Amygdala (tissue), 56 donors: ENCODE measurements at places on chromosomes 2 and 18.

GRCh38 chr18:22739061-22739642 lies 194.0 kb upstream of the RBBP8 start:
- no peak for DNase-seq

- no peak for DNase-seq
These were observed 212.9 kb downstream of the PTGR3 start for GRCh38 chr18:74996055-74996454.

- DNase-seq = no peak
These were observed 26.3 kb downstream of the PAX3 start for GRCh38 chr2:222272446-222273015.

DNA sequence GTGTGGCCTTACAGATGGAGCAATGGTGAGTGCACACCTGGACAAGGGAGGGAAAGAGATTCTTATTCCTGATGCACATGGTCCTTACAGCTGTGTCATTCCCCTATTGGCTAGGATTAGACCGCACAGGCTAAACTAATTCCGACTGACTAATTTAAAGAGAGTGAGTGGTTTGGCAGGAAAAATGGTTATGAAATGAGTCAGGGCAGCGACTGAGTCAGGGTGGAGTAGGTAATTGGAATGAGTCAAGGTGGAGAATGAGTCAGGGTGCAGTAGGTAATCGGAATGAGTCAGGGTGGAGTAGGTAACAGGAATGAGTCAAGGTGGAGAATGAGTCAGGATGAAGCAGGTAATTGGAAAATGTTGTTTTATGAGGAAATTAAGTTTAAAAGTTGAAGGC lies 1353.7 kb upstream of the LRRTM1 start:
- DNase-seq = no peak

GRCh38 chr2:118738524-118739308 lies 108.7 kb downstream of the EN1 start:
- DNase-seq = no peak

DNA sequence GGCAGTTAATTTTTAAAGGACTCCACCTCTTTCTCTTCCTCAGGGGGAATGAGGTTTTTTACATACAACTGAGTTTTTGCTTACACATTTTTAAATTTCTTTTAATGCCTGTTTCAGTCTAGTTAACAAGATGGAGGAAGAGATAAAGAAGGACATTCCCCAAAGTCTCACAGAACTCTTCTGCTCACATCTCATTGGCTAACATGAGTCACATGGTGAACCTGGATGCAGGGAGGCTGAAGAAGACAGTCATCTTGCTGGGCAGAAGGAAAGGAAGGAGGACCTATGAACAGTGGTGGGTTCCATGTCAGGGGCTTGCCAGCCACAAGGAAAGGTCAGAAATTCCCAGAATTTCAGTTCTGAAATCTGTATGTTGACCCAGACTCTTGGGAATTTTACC lies 10.4 kb upstream of the ST8SIA5 start:
- DNase-seq = no peak

DNA sequence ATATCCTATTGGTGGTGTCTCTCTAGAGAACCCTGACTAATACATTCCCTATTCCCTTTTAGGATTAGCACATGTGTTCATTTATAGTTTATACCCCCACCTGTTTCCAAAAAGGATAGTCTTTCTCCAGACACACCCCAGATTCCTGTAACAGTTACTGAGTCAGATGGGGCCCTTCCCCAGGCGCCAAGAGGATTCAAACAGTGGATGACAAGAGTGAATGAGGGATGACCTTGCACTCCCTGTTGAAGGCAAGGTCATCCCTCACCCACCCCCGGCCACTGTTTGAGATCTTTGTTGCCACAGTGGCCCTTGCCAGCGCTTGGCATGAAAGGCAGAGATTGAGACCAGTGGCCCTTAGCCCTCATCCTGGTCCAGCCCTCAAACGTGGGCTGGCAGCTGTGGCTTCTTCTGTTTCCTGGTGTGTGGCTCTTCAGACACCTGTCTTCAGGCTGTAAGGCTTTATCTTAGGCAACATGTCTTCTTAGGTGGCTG lies 15.3 kb upstream of the REEP1 start:
- no peak for DNase-seq

DNA sequence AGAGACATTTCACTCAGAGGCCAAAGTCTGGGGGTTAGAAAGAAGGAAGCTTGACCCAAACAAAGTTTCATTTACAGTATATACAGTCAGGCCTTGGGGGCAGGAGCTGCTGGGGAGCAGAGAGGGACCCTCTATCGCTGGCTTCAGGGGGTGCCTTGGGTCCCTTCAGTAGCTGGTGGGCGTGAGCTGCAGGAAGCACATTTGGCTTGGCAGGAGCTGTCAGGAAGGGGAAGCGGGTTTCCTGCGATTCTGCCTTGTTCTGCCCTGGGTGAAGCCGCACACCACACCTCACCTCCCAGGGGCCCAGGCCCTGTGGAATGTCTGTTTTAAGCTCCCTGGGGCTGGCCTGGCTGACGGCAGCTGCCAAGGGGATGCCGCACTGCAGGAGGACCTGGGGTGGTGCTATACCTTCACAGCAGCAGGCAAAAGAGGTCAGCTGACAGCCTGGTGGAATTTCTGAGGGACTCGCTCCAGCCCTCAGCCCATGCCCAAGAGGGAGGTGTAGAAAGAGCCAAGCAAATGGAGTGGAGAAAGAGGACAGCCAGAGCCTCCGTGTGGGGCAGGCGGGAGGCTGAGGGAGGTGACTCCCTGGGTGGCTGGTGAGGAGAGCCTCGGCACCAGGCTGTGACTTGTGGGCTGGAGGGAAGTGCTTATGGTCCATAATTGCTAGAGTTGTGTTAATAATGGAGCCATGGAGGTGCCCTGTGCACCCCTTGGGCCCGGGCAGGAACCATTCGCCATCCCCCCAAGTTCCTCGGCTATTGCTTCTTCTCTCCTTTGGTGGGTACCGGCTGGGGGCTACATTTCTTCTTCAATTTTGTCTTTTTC lies 43.9 kb downstream of the PSD4 start:
- no peak for DNase-seq

- DNase-seq = no peak
These were observed 520.9 kb downstream of the CPS1 start for GRCh38 chr2:211077216-211077767.

DNA sequence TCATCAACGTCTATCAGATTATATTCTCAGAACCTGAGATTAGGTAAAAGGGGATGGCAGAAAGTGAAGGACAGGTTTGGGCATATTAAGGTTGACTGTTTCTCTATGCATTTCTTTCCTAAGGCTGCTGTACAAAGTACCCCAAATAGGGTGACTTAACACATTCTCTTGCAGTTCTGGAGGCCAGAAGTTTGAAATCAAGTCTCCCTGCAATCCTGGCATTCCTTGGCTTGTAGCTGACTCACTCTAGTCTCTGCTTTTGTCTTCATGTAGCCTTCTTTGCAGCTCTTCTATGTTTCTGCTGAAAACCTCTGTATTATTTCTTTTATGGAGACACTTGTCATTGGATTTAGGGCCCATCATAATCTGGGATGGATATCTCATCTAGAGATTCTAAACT lies 364.3 kb downstream of the PLCL1 start:
- no peak for DNase-seq

GRCh38 chr2:65357095-65357958 lies 75.1 kb downstream of the SPRED2 start:
- no peak for DNase-seq

- no peak for DNase-seq
These were observed 99.8 kb upstream of the RAB6C start for GRCh38 chr2:129879614-129880180.

DNA sequence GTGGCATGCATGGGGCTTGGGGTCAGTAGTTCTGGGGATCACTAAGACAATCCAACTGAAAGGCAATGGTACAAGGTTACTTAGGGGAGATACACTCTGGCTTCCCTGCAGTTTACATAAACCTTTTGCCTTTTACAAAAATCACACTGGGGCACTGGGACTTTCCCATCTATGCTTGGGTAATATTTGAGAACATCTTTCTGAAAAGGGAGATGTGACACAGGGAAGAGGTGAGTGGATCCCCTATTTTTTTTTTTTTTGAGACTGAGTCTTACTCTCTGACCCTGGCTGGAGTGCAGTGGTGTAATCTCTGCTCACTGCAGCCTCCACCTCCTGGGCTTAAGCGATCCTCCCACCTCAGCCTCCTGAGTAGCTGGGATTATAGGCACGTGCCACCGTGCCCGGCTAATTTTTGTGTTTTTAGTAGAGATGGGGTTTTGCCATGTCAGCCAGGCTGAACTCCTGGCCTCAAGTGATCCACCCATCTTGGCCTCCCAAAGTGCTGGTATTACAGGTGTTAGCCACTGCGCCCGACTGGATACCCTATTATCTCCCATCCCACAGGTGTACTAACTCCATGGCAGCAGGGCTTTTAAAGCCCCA lies 82.8 kb upstream of the DNMT3A start:
- DNase-seq = no peak
